Left hindlimb (tissue), 1 donor: ENCODE measurements at places on chromosomes 16 and 17.

GRCh38 chr16:4285167-4285566 is 12.3 kb upstream of the TFAP4 start:
- no peak for DNase-seq

- DNase-seq: no peak
These were observed 5.9 kb upstream of the UBE2O start for GRCh38 chr17:76458580-76459490.

DNA sequence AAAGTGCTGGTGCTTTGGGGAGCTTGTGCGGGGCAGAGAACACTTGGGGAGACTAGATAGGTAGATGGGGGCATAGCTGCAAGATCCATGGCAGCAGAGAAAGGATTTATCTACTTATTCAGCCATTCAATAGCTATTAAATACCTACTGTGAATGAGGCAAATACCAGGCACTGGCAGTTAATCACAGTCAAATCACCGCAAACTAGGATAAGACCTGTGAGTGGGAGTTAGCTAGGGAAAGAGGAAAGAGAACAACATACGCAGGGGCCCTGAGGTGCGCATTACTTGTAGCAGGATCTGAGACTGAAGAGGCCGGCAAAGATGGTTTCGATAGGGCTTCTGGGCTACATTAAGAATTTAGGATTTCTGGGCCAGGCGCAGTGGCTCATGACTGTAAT is 3.8 kb upstream of the ALKBH5 start:
- DNase-seq: no peak

GRCh38 chr16:85207357-85207921 is 95.2 kb upstream of the CIBAR2 start:
- DNase-seq: no peak

GRCh38 chr16:82187829-82188228 is 17.8 kb upstream of the MPHOSPH6 start:
- no peak for DNase-seq

GRCh38 chr17:30413109-30413508 is 34.4 kb downstream of the CPD start:
- DNase-seq: no peak

DNA sequence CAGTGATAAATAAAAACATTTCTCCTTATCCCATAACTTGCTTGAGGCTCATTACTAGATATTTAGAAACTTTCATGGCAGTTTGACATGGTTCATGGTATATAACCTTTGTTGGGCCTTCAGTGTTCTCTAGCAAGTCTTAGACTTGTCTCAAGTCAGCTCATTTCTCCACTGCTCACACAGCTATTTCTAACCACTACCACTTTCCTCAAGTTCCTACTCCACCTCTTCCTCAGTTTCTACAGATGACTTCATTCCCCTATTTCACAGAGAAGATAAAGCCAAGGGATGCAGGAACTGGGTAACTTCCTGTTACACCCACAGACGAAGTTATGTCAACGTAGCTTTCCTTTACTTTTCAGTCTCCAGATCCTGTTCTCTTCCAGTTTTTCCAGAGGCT is 23.2 kb downstream of the NLK start:
- DNase-seq: no peak

DNA sequence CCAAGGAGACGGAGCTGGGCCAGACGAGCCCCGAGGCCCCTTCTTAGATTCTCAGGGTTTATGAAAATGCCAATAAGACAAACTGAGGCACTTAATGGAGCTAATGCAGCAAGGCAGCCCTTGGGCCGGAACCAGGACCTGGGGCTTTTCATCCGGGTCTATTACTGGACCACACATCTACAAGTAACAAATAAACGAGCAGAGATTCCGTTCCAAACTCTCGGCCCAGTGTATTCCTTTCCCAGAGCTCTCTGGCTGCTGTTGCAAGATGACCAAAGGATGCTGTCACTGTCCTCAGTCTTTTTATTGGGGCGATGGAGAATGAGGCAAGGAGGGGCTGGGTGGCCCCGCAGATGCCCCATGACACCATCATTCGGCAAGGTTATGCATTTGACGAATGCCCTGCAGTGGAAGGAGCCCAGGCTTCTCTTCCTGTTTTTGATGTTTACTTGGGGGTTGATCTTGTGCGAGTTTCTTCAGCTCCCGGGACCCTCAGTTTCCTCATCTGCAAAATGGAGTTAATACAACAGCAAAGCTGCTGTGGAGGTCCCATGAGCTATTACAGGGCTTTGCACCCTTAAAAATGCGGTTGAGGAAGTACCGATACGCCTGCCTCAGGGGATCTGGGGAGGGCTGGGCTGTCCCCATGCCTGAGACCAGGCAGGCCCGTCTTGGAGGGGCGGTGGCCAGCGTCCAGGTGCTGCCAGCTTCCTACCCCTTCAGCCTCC is 1.1 kb upstream of the NTN1 start:
- no peak for DNase-seq

GRCh38 chr16:78389009-78389498 is 289.6 kb downstream of the WWOX start:
- DNase-seq: no peak

- peak; percentile 40 for DNase-seq
These were observed at the start of gene AKTIP for GRCh38 chr16:53502331-53503269. Gene AKTIP, minus strand, starts transcription at chr16:53503209. Its CDS starts 2,950 bp downstream, at chr16:53500259.

GRCh38 chr16:19696328-19696727 is 21.7 kb downstream of the KNOP1 start:
- DNase-seq: peak; percentile 86

- DNase-seq: peak; percentile 50
These were observed 65.7 kb upstream of the BCAR1 start for GRCh38 chr16:75317101-75317522.

DNA sequence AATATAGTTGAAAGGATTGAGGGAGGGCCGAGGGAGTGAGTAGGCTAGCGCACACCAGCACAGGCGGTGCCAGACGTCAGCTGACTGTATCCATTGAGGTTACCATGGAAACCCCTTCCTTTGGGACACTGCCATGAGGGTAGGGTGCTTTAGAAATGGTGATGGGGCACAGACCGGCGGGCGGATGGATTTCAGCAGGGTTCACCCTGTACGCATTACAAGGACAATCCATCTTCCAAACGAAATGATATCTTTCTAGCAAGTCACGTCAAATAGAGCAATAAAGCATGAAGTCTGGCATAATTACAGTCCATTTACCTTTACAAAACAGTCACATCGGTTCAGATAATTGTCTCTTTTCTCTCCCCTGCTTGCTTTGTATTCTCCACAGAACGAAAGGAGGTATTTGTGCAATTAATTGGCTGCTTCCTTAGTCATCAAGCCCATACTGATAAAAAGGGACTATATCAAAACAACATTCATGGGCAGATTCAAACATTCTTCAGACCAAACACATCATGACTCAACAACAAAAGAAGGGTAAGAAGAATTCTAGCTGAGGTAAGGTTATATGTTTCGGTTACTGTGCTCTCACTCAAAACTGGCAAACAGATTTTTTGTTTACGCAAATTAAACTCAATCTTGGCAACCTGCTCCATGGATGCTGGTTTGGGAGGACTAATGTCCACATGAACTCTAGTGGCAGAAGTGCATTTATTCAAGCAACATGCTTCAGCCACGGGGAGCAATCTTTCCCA is 140.6 kb downstream of the CDK5R1 start:
- peak; percentile 32 for DNase-seq

GRCh38 chr16:30526137-30526822 is at the start of gene ZNF768:
Gene ZNF768, minus strand, starts transcription at chr16:30526566. Its CDS starts 153 bp downstream, at chr16:30526413.
- peak; percentile 62 for DNase-seq

DNA sequence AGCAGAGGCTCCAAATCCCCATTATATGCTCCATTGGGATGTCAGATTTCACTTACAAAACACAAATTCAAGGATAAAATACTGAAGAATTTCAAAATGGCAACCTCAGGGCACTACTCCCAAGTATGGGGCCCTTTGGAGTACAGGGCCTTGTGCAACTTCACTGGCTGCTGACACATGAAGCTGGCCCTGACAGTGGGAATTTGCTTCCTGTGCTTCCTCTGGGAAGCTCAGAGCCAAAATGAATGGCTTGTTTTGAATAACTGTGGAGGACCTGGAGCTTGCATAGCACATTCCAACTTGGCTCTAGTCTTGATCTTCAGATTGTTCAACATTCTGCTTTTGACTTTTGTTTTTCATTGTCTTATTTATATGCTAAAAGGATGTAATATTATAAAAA is 52.3 kb upstream of the HNF1B start:
- DNase-seq: no peak

- DNase-seq: no peak
These were observed 21.5 kb downstream of the KDM8 start for GRCh38 chr16:27224741-27225300.

- no peak for DNase-seq
These were observed 104.4 kb downstream of the VPS53 start for GRCh38 chr17:610276-610675.

DNA sequence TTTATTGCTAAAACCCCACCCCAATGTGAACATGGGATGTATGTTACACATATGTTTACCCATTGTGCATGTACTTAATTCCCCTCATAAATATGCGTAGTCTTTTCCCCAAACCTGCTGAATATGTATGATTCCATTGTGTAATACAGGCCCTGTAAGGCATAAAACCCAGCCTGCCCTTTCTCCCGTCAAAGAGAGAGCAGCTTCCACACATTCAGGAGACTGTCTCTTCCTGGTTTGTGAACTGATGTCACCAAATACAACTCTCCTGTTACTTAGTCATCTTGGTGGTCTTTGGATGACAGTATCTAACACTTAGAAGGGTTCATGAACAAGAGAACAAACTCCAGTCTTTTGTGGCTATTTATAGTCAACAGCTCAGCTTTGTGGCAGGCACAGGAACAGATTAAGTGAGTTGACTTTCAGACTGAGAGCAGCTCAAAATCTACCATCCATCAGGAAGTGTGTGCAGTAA is 24.7 kb upstream of the TMC7 start:
- DNase-seq: no peak

DNA sequence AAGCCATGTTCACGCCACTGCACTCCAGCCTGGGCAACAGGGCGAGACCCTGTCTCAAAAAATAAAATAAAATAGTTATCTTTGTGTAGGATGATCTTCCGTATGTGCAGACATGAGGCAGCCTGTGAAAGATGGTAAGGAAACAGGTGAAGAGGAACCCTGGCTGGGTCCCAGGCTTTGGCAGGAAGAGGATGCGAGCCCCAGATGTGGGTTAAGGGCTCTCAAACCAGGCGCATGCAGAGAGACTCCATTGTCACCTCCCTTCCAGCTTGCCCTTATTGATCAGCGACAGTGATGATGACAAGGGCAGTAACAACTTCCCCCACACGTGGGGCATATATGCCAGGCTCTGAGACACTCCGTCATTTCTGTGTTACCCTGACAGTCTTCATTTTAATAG is 106.8 kb downstream of the GNAO1 start:
- DNase-seq: no peak
